ENCODE measurements at places on chromosomes 6 and 20.

- DNase-seq, result no peak
These were observed 13.1 kb downstream of the ARHGAP18 start for GRCh38 chr6:129696843-129697242.

- DNase-seq, result no peak
These were observed 25.4 kb downstream of the GABRR2 start for GRCh38 chr6:89289710-89290109.

- no peak for DNase-seq
These were observed 15.4 kb downstream of the FIG4 start for GRCh38 chr6:109706513-109706912.

DNA sequence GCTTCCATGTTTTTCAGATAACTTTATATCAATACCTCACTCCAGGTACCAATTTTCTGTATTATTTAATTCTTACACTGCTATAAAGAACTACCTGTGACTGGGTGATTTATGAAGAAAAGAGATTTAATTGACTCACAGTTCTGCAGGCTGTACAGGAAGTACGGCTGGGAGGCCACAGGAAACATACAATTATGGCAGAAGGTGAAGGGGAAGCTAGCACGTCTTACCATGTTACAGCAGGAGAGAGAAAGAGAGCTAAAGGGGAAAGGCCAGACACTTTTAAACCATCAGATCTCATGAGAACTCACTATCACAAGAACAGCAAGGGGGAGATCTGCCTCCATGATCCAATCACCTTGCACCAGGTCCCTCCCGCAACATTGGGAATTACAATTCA, 119.1 kb upstream of the BMP5 start:
- DNase-seq, result no peak

GRCh38 chr20:588932-589672, 21.0 kb downstream of the TCF15 start:
- no peak for DNase-seq

GRCh38 chr20:1567392-1568162, 10.1 kb upstream of the SIRPD start:
- DNase-seq, result no peak

DNA sequence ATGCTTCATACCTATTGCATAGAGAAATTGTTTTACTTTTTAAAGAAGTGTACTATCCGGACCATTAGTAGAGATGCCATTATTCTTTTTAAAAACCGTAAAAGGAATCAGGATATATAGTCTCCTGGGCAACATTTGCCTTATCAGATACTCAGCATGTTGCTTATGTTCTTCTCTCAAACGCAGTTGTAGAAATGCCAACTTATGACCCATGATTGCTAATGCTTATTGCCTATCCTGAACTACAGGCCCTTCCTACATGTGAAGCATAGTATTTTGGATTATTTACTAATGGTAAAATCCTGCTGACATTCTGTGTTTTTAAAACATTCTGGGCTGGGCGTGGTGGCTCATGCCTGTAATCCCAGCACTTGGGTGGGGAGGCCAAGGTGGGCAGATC, 99.5 kb downstream of the FOXO3 start:
- DNase-seq, result no peak

GRCh38 chr6:78947529-78947928, 80.2 kb downstream of the IRAK1BP1 start:
- no peak for DNase-seq

DNA sequence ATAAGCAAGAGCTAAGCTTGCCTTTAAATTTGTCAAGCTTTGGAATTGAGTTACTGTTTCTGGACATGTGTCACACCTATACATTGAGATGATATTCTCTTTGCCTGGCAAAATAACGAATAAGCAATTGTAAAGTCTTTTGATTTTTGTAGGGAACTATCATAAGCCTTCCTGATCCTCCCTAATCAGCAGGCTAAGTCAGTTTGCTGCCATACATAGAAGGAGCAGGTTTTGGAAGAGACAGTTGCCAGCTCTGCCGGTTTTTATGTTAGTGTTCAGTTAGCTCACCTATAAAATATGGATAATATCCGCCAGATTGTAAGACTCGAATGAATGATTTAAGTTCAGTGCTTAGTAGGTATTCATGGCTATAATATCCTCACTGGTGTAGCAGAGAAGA, 34.4 kb upstream of the BCAS1 start:
- no peak for DNase-seq

- no peak for DNase-seq
These were observed 12.1 kb upstream of the NDUFAF4 start for GRCh38 chr6:96909811-96910210.

DNA sequence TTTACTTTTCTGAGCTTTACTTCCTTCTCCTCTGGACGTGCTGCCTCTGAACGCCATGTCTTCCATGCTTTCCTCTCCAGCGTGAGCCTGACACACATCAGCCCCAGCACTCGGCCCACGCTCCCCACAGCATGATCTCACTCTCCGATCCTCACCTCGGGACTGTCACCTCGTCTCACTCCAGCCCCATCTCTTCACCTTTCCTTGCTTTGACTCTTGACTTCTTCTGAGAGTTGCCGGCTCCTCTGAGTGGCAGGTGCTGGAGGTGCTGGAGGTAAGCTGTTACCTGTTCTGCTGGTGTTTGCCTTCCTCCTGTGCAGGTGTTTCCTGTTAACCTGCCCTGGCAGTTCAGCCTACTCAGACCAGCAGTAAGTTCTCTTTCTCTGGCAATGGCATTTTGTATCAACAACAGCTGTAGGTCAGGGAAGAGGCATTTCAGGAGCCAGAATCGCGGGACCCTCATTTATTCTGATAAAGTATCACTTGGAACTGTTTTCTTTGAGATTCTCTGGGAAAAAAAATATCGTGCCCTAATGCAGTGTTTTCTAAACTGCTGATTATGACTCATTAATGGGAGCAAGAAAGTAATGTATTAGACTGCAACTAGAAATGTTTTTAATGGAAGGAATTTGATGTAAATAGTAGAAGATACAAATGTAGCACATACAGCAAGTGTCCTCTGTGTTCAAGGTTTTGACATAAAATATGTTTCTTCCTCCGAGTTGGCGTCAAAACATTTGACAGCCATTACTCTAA, 106.5 kb downstream of the ARID1B start:
- DNase-seq, result no peak

Data from NCI-H345 (cell line).